Bone marrow (tissue), 2 donors: ENCODE measurements at places on chromosomes 1 and 21.

GRCh38 chr1:29467989-29468900, 231.9 kb downstream of the PTPRU start:
- DNase-seq, result no peak

- no peak for DNase-seq
These were observed 5.9 kb upstream of the CDC20 start for GRCh38 chr1:43352881-43353280.

DNA sequence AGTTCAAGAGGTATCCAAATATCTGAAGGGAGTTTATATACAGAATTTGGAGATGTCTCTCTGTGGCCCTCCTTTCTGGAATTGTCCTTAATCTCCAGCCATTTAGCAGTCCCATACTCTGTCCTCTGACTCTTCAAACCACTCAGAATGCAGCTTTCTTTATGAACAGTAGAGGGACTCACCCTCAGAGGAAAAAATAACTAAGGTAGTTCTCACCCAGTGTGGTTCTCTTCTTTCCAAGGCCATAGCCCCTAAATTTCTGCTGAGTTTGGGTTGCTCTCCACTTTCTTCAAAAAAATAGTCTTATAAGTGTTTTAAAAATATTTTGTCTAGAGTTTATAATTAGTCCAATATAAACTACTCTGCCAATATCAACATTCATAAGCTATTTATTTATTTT, 369.7 kb downstream of the MATN1 start:
- no peak for DNase-seq

GRCh38 chr1:6557597-6557996, 2.5 kb downstream of the TAS1R1 start:
- no peak for DNase-seq
